ENCODE measurements at places on chromosomes 6 and 20. TPM values are rescaled to one million over a fixed set of nuclear protein-coding genes. Genes with fewer than 3 reads are reported as not detected.

Gene PLA2G7
- total RNA-seq: not detected

DNA sequence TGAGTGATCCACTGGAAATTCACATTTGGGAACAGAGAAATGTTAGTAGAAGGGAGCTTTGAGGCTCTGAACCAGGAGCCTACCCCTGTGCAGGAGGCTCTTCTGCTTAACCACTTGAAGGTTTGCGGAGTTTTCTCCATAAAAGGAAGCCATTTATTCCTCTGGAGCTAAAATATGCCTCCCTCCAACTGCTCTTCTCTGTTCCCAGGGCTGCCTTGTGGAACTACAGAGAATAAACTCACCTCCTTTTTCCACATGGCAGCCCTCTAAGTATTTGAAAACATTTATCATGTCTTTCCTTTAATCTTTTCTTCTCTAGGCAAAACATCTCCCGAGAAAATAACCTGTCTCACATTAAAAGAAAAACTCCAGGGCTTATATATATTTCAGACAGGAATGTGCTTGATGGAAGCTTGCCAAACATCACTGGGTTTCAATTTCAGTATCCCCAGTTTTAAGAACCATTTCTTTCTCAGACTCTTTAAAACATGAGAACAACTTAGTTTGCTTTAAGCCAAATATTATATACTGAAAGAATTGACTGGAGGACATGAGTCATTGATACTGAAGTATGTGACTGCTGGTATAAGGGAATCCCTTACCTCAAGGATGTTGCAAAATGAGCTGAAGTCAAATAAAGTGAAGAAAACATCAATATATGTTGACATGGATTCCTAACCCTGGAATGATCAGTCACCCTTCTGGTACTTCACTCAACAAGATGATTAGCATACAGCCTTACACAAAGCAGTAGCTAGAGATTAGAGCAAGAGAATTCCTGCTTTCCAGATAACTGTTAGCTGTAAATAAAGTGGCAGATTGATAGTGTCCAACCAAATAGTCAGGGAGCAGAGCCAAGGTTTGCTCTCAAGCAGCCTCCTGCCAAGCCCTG lies 74.0 kb downstream of the ZBTB2 start:
- H3K27me3 ChIP-seq: peaks cover 4% of the 10 kb centered on the region
- H3K27ac ChIP-seq: no peak overlapping the region
- no peak overlapping the region for H3K4me3 ChIP-seq
- H3K4me1 ChIP-seq: no peaks in the 10 kb centered on the region

DNA sequence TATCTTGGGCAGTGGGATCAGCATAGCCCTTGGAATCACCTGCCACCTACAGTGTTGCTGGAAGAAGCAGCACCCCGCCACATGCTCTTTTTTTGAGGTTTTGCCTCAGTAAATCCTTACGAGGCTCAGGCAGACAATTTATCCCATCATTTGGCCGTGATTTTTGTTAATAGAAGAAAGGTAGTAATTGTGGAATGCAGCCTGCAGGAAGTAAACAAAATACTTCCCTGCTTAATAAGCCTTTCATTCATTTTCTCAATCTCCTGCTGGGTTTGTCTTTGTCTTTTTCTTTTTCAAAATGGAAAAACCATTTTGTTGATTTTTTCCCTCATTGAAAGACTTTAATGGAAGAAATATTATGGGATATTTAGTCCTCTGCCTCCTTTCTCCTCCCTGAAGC lies 93.7 kb upstream of the CD83 start:
- no peak for DNase-seq
- no peaks in the 10 kb centered on the region for H3K36me3 ChIP-seq
- no peak overlapping the region for H3K4me3 ChIP-seq
- no peaks in the 10 kb centered on the region for H3K4me1 ChIP-seq
- H3K27me3 ChIP-seq: peaks cover 19% of the 10 kb centered on the region

Gene SLC16A10
- total RNA-seq: 3.4 TPM

Gene FAM209B
- 0.63 TPM for total RNA-seq

Gene TRDN
- not detected for total RNA-seq

Gene HTR1E
- total RNA-seq: not detected

Gene SULF2
- 0.17 TPM for total RNA-seq

Gene SEL1L2
- total RNA-seq: not detected

DNA sequence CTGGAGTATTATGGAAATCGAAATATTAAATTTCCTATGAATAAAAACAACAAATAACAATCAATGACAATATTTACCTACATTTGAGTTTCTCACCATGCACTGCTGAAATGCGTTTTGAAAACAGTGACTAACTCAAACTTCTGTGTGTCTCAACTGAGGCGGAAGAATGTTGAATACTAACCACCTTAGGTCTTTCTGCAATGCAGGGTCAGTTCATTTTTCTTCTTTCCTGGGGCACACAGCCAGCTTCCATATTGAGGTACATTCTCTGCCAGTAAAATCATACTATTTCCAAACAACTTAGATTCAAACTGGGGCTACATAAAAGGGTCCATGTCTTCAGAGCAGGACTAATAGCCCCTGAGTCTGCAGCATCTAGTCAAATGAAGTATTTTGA lies 310.1 kb downstream of the UTRN start:
- no peaks in the 10 kb centered on the region for H3K27me3 ChIP-seq
- no peak overlapping the region for H3K4me3 ChIP-seq
- peaks cover 11% of the 10 kb centered on the region for H3K36me3 ChIP-seq
- no peak for DNase-seq
- no peak overlapping the region for H3K27ac ChIP-seq

Gene HLA-G
- 0.38 TPM for total RNA-seq

GRCh38 chr6:73699676-73700459 lies 3.9 kb downstream of the CD109 start:
- peaks cover 38% of the 10 kb centered on the region for H3K4me1 ChIP-seq
- DNase-seq: no peak
- no peak overlapping the region for H3K27ac ChIP-seq
